NCI-H1417 treated with DMSO at 0.1 percent for 48 hours (cell line): ENCODE measurements at places on chromosomes 16 and 17.

DNA sequence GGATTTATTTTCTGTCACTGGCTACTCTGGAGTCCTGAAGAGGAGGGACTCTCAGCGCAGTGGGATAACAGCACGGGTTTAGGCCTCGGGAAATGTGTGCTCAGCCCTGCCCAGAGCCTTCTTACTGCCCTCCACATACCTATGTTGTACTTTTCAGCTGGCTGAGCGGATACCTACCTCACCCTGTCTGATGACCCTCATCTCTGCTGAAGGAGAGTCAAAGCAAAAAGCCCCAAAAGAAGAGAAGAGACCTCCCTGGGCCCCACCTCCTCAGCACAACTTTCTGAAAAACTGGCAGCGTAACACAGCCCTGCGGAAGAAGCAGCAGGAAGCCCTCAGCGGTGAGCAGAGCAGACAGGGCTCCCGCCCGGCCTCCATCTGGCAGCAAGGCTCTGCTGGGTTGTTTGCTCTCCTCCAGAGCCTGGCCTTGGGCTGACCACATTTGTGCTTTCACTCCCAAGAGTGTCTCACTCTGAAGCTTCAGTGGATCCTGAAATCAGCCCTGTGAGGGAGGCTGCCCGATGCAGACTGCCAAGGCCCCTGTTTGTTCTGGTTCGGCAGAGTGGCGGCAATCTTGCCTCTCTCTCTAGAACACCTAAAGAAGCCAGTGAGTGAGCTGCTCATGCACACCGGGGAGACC, 10.3 kb downstream of the MYCBPAP start:
- DNase-seq: no peak

- DNase-seq: no peak
These were observed 34.4 kb upstream of the RAB11FIP4 start for GRCh38 chr17:31357091-31357490.

- DNase-seq: no peak
These were observed 46.3 kb downstream of the RMI2 start for GRCh38 chr16:11391576-11391975.

- no peak for DNase-seq
These were observed 24.4 kb upstream of the SMG1 start for GRCh38 chr16:18950469-18951185.

DNA sequence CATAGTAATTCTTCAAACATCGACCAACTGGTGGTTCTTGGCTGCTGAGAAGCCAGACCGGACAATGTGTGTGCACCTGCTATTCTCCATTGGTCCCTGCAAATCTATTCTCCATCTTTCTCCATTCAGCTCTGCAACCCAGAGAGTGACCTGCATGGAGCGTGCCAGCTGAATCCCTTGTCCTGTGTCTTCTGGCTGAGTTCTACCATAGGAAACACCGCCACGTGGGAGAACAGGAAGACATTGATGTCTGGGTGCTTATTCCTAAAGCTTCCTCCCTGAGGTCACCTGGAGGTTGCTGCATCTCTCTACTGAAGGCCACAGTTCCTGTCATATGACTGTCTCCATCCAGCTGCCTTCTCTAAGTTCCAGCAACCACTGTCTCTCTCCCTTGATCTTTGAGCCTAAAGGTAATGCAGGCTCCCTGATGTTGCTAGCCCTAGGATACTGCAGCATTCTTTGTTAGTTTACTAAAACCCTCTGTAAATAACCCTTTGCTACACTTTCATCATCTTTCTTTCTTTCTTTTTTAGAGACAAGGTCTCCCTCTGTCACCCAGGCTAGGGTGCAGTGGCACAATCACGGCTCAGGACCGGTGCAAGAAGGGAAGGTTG, 10.6 kb upstream of the SMG1 start:
- no peak for DNase-seq

- DNase-seq: no peak
These were observed 241.6 kb upstream of the SALL1 start for GRCh38 chr16:51392521-51393187.

DNA sequence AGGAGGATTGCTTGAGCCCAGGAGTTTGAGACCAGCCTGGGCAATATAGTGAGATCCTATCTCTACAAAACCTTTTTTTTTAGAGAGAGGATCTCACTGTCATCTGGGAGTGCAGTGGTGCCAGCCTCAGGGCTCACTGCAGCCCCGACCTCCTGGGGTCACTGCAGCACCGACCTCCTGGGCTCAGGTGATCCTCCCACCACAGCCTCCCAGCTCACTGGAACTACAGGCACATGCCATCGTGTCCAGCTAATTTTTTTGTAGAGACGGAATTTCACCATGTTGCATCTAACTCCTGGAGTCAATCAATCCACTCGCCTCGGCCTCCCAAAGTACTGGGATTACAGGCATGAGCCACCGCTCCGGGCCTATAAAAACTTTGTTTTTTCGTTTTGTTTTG, 15.4 kb downstream of the MAPK8IP3 start:
- DNase-seq: no peak

DNA sequence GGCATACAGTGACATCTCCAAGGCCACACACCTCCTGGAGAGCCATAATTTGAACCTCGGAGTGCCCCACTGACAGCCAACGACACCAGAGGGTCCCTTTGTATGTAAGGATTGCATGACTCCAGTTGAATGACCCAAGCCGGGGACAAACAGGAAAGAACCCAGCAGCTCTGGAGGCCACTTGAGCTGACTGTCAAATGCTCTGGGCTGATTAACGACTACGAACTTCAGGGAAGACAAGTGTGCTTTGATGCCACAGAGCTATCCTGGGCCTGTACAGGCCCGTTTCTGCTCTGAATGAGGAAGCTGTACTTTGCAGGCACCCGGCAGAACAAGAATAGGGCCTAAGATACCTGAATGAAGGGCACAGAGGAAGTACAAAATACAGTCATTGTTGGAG, 404.6 kb downstream of the SLC39A11 start:
- DNase-seq: no peak

DNA sequence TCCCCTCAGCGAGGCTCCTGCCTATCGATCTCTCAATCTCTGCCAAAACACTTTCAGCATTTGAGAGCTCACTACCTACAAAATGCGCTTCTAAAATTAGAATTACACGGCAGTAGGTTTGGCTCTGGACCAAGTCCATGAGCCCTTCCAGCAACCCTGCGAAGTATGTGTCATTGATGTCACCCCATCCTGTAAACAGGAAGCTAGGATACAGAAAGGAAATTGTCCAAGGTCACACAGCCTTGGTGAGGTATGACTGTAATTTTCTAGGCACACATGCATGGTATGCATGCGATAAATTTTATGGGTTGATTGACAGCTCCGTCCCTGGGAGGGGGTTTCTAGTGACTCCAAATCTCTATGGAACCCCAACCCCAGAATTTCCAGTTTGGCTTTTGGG, 330.3 kb upstream of the CDH5 start:
- no peak for DNase-seq
